ENCODE measurements at places on chromosomes 12 and 14. TPM values are rescaled to one million over a fixed set of nuclear protein-coding genes. Genes with fewer than 3 reads are reported as not detected.

DNA sequence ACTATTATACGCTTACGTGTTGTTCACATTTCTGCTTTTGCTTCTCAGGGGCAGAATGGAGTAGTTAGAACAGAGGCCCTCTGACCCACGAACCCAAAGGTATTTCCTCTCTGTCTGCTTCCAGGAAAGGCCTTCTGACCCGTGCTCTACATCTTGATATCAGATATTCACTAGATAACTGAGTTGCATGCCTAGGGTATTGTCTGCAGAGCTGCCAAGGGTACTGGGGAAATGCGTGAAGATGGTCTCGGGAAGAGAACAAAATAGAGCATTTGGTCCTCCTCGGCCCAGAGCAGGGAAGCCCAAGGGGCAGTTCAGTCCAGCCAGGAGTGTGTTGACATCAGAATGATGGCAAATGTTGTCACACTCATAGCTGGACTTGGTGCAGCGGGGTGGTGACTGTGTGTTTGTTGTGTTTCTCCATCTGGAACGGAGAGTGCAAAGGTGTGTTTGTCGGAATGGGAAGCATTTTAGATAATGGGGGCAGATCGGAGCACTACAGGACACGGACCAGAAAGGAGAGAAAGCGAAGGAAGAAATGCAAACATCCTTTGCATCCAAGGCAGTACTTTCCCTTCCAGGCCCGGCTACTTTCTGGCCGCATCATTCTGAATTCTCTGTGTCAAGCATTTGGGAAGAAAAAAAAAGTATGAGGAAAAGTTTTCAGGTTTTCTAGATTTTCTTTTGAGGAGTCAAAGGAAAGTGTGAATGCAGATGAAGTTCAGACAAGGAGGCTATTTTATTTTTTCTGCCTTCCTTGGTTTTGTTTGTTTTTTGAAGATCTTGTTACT is 8.1 kb downstream of the GLT1D1 start:
- H3K27me3 ChIP-seq, result no peaks in the 10 kb centered on the region
- no peaks in the 10 kb centered on the region for H3K36me3 ChIP-seq
- no peak overlapping the region for H3K4me3 ChIP-seq

GRCh38 chr12:105733579-105733978 is 403.1 kb downstream of the C12orf75 start:
- no peak overlapping the region for H3K27ac ChIP-seq
- DNase-seq, result no peak
- no peaks in the 10 kb centered on the region for H3K4me1 ChIP-seq
- H3K27me3 ChIP-seq, result no peaks in the 10 kb centered on the region
- H3K36me3 ChIP-seq, result no peaks in the 10 kb centered on the region

GYS2 gene
- not detected for polyA plus RNA-seq

DNA sequence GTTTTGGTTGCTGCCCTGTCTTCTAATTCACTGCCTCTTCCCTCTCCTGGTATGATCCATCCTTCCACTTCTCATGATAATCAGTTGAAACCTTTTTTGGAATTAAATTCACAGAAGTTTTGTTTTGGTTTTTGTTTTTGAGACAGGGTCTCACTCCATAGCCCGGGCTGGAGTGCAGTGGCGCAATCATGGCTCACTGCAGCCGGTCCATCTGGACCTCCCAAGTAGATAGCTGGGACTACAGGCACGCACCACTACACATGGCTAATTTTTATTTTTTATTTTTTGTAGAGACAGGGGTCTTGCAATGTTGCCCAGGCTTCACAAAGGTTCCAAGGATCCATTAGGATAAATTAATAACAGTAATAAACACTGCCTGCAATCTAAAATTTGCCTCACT is 164.3 kb downstream of the PRKCH start:
- H3K4me3 ChIP-seq, result no peak overlapping the region
- no peak for DNase-seq
- H3K36me3 ChIP-seq, result no peaks in the 10 kb centered on the region
- no peaks in the 10 kb centered on the region for H3K27me3 ChIP-seq

FGF6 gene
- not detected for polyA plus RNA-seq

- no peak overlapping the region for H3K4me3 ChIP-seq
- H3K36me3 ChIP-seq, result no peaks in the 10 kb centered on the region
- no peak for DNase-seq
- no peaks in the 10 kb centered on the region for H3K27me3 ChIP-seq
Measured at GRCh38 chr14:102654298-102654697, 61.8 kb downstream of the RCOR1 start.

FRS2 gene
- 5.0 TPM for polyA plus RNA-seq
